Central memory CD8-positive, alpha-beta T cell (primary cell): ENCODE measurements at places on chromosomes 4 and X.
A peak's percentile ranks its signal among the peaks of the same experiment; 100 is the strongest.

DNA sequence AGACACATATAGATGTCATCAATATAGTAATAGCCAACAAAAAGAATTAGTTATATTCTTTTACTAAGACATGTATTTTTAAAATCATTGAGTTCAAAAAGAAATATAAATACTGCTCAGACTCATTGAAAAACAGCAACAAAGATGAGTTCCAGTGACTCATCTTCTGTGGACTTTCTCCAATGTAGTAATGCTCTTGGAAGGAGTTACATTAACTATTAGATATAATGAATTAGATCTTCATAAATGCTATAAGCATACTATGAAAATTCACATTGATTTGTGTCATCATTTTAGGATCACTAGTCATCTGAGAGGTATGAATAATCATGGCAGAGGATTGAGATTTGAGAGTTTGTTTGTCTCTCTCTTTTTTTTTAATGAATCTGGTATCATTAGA, 547.8 kb upstream of the PCDH7 start:
- no peak for DNase-seq

- DNase-seq = no peak
These were observed 69.7 kb downstream of the CXXC4 start for GRCh38 chr4:104424989-104425388.

DNA sequence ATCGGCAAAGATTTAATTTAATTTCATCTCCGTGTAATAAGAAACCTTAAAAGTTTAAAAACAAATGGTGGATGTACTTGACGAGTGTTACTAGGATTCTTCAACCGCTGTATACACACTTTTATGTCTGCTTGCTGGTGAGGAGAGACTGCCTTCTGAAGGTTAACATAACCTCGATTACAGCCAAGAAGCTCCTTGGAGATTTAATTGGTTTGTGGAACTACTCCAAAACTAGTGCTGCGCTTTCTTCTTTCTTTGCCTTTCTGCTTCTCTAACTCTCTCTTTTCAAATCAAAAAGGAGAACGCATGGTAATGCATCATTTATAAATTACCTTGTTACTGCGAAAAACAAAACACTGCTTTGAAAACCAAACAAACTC, 109.0 kb downstream of the ANTXR2 start:
- no peak for DNase-seq

DNA sequence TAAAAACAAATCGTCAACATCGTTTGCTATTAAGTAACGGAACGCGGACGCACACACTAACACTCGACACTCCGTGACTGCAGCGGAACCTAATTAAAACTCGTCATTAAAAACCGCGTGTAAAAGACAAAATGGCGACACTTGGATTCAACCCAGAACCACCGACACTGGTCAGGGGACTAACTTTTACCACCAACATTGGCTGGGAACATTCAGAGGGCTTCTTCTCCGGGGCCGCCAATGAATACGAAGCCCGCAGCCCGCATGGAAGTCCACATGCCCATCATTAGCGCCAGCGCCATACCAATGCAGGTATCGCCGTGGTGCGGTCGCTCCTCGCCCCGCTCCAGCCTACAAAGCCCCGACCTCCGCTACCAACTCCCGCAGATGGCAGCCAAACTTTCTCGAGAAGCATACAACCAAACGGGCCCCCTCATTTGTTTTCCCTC, 498 bp downstream of the RBMX start:
- DNase-seq = peak; percentile 37

- DNase-seq = no peak
These were observed at the start of gene PNCK for GRCh38 chrX:153673428-153674218. Gene PNCK (minus strand): TSS chrX:153673813. CDS start chrX:153673076, 737 bp downstream.

DNA sequence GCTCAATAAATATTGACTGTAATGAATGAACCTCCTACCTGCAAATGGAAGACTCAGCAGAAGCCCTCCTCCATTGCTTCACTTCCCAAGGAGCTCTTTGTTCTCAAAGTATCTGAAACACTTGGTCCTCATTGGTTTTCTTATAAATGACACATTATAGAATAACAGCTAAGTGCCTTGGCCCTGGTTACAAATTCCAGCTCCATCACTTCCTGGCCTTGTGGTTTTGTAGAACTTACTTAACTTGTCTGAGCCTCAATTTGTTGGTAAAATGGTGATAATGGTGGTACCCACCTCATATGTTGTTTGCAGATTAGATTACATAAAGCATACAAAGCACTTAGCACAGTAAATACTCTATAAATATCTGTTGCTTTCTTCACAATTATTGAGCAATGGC, 25.2 kb upstream of the SMIM20 start:
- DNase-seq = no peak

- no peak for DNase-seq
These were observed 46.5 kb downstream of the EGF start for GRCh38 chr4:109959195-109959594.

- no peak for DNase-seq
These were observed 951.8 kb upstream of the IGFBP7 start for GRCh38 chr4:58061967-58062366.

GRCh38 chrX:48465336-48465933, 4.6 kb downstream of the SLC38A5 start:
- DNase-seq = no peak

- DNase-seq = no peak
These were observed 59.9 kb upstream of the CHRNA9 start for GRCh38 chr4:40275065-40275730.

GRCh38 chr4:6782846-6783110, 251 bp downstream of the KIAA0232 start:
- no peak for DNase-seq

- DNase-seq = no peak
These were observed 63.6 kb downstream of the DCX start for GRCh38 chrX:111348429-111348828.

DNA sequence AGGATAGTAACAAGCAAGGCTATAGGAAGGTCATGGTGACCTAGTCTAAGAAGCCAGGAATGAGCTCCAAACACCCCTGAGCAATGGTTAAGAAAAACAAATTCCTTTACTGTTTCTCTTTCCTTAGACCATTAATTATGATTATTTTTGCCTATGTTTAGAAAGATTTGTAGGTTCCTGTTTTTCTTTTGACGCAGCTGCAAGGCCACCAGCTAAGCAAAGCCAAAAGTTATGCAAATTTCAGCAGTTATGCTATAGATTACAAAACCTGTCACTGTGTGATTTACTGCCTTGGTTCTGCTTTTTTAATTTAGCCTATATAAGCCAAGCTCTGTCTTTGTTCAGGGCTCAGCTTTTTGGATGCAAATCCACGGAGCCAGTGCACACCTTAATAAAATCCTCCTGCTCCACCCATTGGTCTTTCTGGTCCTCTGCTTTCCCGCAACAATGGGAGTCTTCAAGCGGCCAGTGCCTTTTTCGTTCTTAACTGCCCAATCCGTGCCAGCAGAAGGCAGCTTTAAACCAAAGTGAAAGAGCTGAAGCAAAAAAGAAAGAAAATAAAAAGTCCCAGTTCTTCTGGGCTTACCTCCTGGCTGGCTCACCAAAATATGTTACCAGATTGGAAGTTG, 1.4 kb upstream of the CEP135 start:
- DNase-seq = no peak

DNA sequence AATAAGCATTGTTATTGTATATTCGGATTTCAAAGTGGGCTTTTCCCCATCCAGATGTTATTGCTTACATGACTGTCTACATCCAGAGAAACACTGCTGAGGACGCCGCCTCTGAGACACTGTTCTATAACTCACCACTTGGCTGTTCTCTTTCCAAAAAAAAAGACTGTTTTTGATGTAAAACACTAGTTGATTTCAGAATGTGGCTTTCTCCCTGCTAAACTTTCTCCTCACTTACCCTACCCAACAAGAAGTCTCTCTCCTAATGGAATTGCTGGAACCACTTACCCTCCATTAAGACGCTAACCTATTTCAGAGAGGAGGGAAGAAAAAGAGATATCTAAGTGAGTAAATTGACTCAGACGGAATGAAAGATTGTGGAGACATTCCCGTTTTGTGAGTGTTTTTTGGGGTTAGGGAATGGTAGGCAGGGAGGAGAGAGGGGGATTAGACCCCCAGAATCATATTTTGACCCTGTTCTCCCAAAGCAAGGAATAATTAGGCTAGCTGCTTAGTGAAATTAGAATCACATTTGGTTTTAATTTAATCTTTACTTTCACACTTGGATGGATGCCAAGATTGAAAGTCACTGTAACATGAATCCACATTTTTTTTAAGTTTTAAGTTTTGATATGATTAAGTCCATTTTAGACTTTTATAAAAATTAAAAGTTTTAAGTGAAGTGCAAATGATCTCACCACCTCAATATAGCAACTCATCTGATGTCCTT, 174.9 kb downstream of the CHIC2 start:
- no peak for DNase-seq

GRCh38 chr4:159706704-159707103, 603.8 kb downstream of the RAPGEF2 start:
- no peak for DNase-seq

GRCh38 chrX:119685225-119686066, 7.5 kb downstream of the SEPTIN6 start:
- DNase-seq = no peak

- no peak for DNase-seq
These were observed 686.1 kb downstream of the GLUD2 start for GRCh38 chrX:121733514-121733913.
